Large intestine (tissue), 12 donors: ENCODE measurements at places on chromosomes 4 and X. TPM values are rescaled to one million over a fixed set of nuclear protein-coding genes. Genes with fewer than 3 reads are reported as not detected.

DNA sequence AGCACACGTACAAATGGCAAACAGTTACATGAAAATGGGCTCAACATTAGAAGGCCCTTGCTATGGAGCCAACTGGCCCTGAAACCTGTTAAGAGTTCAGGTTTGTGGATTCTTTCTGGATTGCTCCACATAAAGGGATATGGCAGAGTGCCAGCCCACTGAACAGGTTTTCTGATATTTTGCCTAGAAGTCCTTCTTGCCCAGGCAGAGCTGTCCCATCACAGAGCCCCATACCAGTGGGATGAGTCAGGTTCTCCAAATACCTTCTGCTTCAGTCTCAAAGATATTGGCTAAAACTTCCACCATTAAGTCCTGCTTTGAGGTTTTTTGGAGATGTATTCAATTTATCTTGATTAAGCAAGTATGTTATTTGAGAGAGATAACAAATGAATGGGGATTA lies 146.8 kb upstream of the IL1RAPL2 start:
- no peaks in the 10 kb centered on the region for H3K36me3 ChIP-seq
- no peak overlapping the region for H3K27ac ChIP-seq
- DNase-seq: no peak
- no peaks in the 10 kb centered on the region for H3K4me1 ChIP-seq
- no peak overlapping the region for H3K4me3 ChIP-seq
- H3K27me3 ChIP-seq: no peaks in the 10 kb centered on the region

DNA sequence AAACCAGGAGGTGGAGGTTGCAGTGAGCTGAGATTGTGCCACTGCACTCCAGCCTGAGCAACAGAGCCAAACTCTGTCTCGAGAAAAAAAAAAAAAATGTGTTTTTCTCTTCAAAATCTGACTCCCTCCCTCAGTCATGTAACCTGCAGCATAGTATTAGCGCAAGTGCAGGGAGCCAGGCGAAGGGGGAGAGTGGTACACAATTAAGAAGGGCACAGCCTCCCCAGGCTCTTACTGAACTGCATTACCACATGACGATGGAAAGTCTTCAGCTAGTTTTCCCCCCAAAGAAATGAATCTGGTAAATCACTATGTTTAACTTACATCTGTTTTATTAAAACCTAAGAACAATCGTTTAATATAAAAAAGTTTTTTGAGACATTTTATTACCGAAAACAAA lies 32.4 kb downstream of the PALLD start:
- no peak overlapping the region for H3K4me3 ChIP-seq
- no peaks in the 10 kb centered on the region for H3K27me3 ChIP-seq
- no peak for DNase-seq

DNA sequence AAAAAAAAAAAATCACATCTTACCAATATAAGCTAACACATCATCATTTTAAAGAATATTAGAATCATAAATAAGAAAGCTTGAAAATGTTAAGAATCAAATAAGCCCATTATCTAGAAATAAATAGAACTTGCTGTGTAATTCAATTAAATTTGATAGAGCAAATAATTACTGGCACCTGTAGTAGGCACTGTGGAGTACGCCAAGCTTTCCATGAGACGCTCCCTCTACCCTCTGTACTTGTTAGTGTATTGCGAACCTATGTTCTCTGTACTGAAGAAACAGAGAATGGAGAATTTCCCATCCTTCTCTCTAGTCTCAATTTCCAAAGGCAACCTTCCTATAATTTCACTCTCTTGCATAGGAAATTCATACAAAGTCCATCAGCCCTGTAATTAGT lies 61.7 kb upstream of the HAND2 start:
- no peak overlapping the region for H3K27ac ChIP-seq
- no peaks in the 10 kb centered on the region for H3K4me1 ChIP-seq
- H3K4me3 ChIP-seq: no peak overlapping the region

GRCh38 chr4:40808926-40809457 lies 59.2 kb downstream of the NSUN7 start:
- peaks cover 8% of the 10 kb centered on the region for H3K4me1 ChIP-seq
- no peaks in the 10 kb centered on the region for H3K27me3 ChIP-seq
- peak; percentile 79 for DNase-seq
- H3K4me3 ChIP-seq: no peak overlapping the region
- peak overlapping the region; percentile 63 for H3K27ac ChIP-seq

- no peak overlapping the region for H3K4me3 ChIP-seq
- no peak for DNase-seq
- no peaks in the 10 kb centered on the region for H3K36me3 ChIP-seq
- H3K27me3 ChIP-seq: no peaks in the 10 kb centered on the region
- no peak overlapping the region for H3K27ac ChIP-seq
Observed at GRCh38 chr4:82601242-82602015, 39.6 kb upstream of the TMEM150C start.

- peak overlapping the region; percentile 44 for H3K27ac ChIP-seq
- H3K27me3 ChIP-seq: no peaks in the 10 kb centered on the region
- H3K4me3 ChIP-seq: no peak overlapping the region
- peaks cover 3% of the 10 kb centered on the region for H3K4me1 ChIP-seq
Observed at GRCh38 chr4:169099771-169100180, 89.7 kb upstream of the CBR4 start.

GRCh38 chr4:824461-825062 lies 1.4 kb downstream of the CPLX1 start:
- H3K4me3 ChIP-seq: no peak overlapping the region
- peaks cover 68% of the 10 kb centered on the region for H3K27me3 ChIP-seq
- no peak for DNase-seq
- H3K4me1 ChIP-seq: peaks cover 5% of the 10 kb centered on the region

DNA sequence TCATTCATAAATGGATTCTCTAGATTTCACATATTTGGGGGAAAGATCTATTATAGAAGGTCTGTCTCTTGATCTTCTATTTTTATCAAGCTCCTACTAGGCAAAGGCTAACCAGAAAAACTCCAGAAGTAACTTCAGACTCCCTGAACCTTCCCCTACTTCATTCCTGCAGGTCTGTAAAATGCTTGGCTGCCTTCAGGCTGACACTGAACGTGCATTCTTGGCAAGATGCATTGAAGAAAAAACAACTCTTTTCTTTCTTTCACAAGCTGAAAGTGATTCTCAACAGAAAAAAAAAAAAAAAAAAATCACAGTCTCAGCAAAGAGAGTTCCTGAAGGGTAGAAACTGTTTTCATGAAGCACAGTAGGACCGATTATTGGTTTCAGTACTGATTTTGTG lies 12.7 kb downstream of the OPHN1 start:
- H3K27me3 ChIP-seq: no peaks in the 10 kb centered on the region
- no peak overlapping the region for H3K4me3 ChIP-seq
- H3K36me3 ChIP-seq: no peaks in the 10 kb centered on the region
- no peaks in the 10 kb centered on the region for H3K4me1 ChIP-seq
- H3K27ac ChIP-seq: no peak overlapping the region
- no peak for DNase-seq

DNA sequence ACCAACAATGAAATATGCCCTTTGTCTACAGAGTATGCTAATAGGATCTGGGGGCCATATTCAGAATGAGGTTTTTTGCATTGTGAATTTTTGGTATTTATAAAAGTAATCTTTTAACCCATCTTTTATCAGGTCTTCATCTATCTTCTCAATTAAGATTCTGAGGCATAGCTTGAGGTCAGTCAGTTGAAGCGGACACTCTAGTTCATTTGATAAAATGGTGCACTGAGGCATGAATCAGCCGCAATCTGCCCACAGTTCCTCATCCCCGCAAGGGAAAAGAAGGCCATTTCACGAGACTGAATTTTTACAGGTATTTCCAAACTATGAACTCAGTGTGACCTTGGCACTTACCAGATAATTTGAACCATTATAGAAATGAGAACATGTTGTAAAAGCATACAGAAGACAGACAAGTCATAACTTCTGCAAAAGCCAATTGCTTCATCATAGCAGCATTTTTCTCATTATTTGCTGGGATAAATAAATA lies 19.3 kb upstream of the VCX2 start:
- H3K36me3 ChIP-seq: no peaks in the 10 kb centered on the region
- DNase-seq: no peak
- no peaks in the 10 kb centered on the region for H3K27me3 ChIP-seq
- no peaks in the 10 kb centered on the region for H3K4me1 ChIP-seq
- no peak overlapping the region for H3K27ac ChIP-seq
- H3K4me3 ChIP-seq: no peak overlapping the region

DNA sequence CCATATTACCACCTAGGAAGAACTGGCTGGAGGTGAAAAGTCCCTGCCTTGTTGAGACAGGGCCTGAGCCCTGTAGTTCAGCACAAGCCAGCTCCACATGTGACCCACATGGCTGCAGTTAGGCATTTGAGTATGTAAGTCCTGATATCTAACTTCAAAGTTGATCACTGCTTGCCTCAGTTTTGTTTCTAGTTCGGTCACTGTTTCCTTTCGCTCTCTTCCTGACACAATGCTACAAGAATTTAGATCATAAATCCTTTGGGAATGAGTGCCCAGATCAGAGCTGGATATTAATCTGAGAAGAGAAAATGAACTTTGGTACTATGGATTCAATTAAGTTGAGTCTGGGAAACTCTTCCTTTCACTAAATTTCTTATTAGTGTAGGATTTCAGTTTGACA lies 48.4 kb downstream of the AKAP4 start:
- H3K27me3 ChIP-seq: no peaks in the 10 kb centered on the region
- no peak overlapping the region for H3K27ac ChIP-seq
- H3K36me3 ChIP-seq: no peaks in the 10 kb centered on the region
- DNase-seq: peak; percentile 18

GRCh38 chr4:184250795-184251669 lies 33.4 kb upstream of the ENPP6 start:
- H3K4me3 ChIP-seq: no peak overlapping the region
- H3K27me3 ChIP-seq: no peaks in the 10 kb centered on the region
- H3K4me1 ChIP-seq: no peaks in the 10 kb centered on the region
- no peak for DNase-seq
- H3K36me3 ChIP-seq: no peaks in the 10 kb centered on the region

GRCh38 chr4:111985426-111985825 lies 159.8 kb upstream of the FAM241A start:
- no peaks in the 10 kb centered on the region for H3K27me3 ChIP-seq
- H3K4me1 ChIP-seq: peaks cover 18% of the 10 kb centered on the region
- H3K4me3 ChIP-seq: peak overlapping the region; percentile 1
- no peaks in the 10 kb centered on the region for H3K36me3 ChIP-seq
- no peak for DNase-seq
- peak overlapping the region; percentile 63 for H3K27ac ChIP-seq

- H3K27me3 ChIP-seq: no peaks in the 10 kb centered on the region
- no peak for DNase-seq
- no peak overlapping the region for H3K4me3 ChIP-seq
- no peak overlapping the region for H3K27ac ChIP-seq
- H3K36me3 ChIP-seq: no peaks in the 10 kb centered on the region
Observed at GRCh38 chr4:70908993-70909556, 6.9 kb downstream of the MOB1B start.

The TLR7 gene
- polyA plus RNA-seq: 1.4 TPM

The BEX2 gene
- polyA plus RNA-seq: 55.9 TPM

The SPP1 gene
- 65.6 TPM for polyA plus RNA-seq

The FSTL5 gene
- polyA plus RNA-seq: 7.0 TPM

The NXF2B gene
- 0.36 TPM for polyA plus RNA-seq

The PFKFB1 gene
- 0.63 TPM for polyA plus RNA-seq

The CFAP99 gene
- polyA plus RNA-seq: 0.09 TPM

The NWD2 gene
- polyA plus RNA-seq: 0.64 TPM

The CNGA1 gene
- polyA plus RNA-seq: 4.7 TPM
